Renal pelvis (tissue), 12 donors: ENCODE measurements at places on chromosomes 11 and 22. TPM values are rescaled to one million over a fixed set of nuclear protein-coding genes. Genes with fewer than 3 reads are reported as not detected.

The NXPE4 gene
- not detected for polyA plus RNA-seq

The MFNG gene
- 8.5 TPM for polyA plus RNA-seq

DNA sequence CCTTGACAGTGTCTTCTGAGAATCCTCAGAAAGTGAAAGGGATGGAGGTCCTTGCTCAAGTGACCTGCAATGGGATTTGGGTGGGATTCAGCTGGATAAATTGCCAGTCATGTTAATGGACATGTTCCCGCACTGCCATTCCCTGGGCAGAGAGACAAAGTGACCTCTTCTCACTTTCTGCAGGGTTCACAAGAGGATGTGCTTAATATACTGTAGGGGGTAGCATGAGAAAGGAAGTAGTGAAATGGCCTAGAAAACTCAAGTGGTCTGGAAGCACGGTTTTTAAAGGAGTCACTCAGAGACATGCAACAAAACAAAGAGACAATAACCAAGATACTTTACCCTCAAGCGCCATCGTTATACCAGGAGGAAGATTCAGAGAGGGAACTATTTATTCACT is 70.2 kb downstream of the NELL1 start:
- DNase-seq, result no peak

- no peak for DNase-seq
Measured at GRCh38 chr11:74989260-74989638, 516 bp downstream of the NEU3 start.

DNA sequence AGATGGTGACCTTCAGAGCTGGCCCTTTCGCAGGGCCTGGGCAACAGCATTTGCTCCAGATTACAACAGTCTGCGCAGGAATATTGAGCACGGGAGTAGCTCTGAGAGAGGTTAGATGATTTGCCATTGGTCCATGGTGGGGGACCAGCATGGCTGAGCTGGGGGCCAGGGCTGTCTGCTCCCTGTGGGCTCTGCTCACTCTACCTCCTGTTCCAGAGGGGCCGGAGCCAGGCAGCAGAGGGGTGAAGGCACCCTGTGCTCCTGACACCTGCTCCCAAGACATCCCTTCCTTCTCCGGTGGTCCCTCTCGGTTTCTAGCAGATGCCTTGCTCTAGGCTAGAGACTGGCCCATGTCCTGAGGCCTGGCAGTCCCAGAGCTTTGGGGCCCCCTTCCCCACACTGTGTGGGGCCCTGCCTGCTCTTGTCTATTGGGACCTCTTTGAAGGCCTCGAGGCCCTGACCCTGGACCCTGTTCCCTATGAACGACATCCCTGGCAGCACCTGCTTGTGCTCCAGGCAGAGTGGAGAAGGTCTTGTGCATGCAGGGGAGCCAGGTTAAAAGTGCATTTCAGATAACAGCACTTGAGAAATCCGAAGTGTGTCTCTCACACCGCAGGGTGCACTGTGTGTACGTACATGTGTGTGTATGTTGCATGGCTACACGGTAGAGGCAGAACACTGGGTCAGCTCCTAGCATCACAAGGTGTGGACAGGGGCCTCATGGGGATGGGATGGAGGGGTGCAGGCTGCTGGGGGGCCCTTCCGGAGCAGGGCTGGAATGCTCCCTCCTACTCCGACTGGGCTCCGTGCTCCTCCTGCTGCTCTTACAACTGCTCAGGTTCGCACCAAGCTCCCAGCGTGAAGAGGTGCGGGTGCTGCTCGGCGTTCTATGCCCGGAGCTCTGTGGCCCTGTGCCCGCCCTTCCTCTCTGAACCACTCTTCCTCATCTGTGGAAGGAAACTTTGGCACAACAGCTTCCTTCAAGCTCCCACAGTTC is 123.3 kb upstream of the B3GAT1 start:
- no peak for DNase-seq

DNA sequence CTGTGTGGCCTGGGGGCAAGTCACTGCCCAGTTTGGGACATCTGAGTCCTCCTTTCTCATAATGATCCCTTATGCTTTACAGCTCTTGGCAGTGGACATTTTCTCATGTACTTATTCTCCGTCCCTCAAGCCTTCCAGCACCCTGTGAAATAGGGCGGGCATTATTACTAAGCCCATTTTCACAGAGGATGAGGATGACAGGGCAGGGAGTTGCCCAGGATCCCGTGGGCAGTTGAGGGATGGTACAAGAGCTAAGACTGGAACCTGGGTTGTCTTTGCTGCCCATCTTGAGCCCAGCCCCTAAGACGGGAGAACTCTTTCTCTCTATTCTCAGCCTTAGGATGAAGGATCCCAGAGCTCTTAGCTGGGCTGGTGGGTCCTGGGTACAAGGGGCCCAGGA is 11.2 kb downstream of the CD82 start:
- DNase-seq, result no peak

GRCh38 chr11:14230407-14230806 is 128.6 kb downstream of the RRAS2 start:
- DNase-seq, result no peak

GRCh38 chr22:39593066-39593930 is 22.7 kb downstream of the CACNA1I start:
- no peak for DNase-seq
